Vagina (tissue), 2 donors: ENCODE measurements at places on chromosomes 16 and 17.

- DNase-seq = no peak
Measured at GRCh38 chr16:28895609-28896008, 17.3 kb downstream of the ATP2A1 start.

DNA sequence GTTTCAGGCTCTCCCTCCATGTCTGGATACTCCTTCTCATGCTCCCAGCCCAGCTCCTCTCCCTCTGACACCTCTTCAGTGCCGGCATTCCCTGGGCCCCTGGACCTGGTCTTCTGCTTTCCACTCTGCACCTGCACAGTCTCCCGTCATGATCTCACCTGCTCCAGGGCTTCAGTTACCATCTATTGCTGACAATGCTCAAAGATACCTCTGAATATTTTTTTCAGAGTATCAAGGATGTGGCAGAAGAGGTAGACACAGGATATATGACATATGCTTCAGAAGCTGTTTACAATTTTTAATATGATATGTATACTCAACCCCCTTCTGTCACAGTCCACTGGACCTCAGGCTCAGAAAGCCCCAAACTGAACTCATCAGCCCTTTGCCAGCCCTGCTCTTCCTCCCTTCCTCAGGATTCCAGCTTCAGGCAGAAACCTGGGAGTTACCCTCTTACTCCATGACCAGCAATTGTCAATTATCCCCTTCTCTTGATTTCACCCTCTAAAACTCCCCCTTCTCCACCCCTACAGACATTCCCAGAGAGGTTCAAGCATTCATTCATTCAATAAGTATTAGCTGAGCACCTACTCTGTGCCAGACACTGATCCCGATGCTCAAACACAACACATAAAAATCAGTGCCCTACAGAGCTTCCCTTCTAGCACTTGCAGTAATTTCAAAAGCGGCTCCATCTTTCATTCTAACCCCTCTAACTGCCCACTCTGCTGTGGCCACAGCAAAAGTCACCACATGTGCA is 7.8 kb upstream of the MLLT6 start:
- no peak for DNase-seq

DNA sequence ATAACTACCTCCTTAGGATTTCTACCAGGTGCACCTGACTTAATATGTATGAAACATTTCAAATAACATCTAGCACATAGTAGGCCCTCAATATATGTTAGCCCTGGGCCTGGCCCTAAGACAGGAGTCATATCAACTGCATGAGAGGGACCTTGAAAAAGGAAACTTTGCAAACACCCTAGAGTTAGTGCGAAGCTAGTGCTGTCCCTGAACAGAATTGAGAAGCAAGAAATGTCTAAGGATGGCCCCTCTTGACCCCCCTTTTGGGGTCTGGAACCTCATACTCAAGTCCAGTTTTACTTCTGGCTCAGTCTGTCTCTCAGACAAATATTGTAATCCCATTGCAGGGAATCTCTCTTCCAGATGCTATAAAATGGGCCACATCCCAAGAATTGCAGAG is 80.5 kb downstream of the CBLN1 start:
- DNase-seq = no peak

- peak; percentile 72 for DNase-seq
Measured at GRCh38 chr16:68070249-68070730, 14.9 kb upstream of the NFATC3 start.

DNA sequence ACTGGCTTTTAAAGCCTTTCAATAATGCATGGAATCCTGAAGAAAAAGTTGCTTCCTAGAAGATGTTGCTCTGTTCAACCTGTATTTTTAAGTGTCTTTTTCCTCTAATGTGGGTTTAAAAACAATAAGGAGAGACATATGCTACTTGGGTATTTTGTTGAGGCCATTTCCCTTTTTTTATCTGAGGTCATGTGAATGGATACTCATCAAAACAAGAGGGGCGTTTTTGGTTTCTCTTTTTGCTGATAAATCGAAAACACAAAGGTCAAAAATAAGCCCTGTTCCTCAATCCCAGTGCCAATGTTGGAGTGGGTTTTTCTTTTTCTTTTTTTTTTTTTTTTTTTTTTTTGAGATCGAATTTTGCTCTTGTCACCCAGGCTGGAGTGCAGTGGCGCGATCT is 468.0 kb upstream of the RBFOX1 start:
- DNase-seq = no peak

- DNase-seq = no peak
Measured at GRCh38 chr16:75035410-75035968, 36.7 kb downstream of the ZNRF1 start.

GRCh38 chr16:52535076-52535475 is 11.9 kb downstream of the TOX3 start:
- no peak for DNase-seq

DNA sequence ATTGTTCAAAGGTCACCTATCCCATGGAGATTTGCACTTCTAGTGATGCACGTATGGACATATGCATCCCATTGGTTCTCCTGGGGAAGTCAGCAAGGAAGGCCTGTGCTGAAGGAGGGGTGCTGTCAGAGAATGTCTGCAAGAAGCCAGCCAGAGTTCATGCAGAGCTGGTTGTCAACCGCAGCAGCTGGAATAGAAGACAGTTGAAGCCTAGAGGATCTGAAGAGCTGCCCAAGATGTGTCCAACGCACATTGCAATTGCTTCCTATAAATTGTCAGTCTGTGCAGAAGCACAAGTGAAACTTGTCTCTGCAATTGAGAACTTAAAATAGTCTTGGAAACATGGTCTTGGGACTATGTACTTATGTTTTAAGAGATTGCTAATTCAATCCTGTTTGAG is 82.1 kb upstream of the CNTNAP4 start:
- DNase-seq = no peak

DNA sequence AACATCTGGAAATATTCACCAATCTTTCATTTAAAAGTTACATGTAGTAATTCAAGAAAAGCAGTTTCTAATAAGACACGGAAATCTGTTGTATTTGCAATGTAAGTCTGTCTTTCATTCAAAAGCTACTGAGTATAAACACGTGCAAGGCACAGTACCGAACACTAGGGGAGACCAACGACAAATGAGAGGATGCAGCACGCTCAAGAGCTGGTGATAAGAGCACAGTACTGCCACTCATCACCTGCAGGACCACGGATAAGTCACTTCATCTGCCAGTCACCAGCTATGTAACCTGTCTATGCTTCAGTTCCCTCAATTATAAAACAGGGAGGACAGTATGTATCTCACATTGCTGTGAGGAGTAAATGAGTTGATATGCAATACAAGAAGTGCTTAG is 67.1 kb downstream of the CLEC18A start:
- no peak for DNase-seq

GRCh38 chr17:65978871-65979270 is 213.1 kb downstream of the CEP112 start:
- DNase-seq = no peak

GRCh38 chr16:76278980-76279379 is 1.8 kb downstream of the CNTNAP4 start:
- DNase-seq = no peak

- no peak for DNase-seq
Measured at GRCh38 chr16:51666821-51667220, 515.8 kb upstream of the SALL1 start.

GRCh38 chr16:68072038-68072695 is 13.0 kb upstream of the NFATC3 start:
- no peak for DNase-seq

- DNase-seq = no peak
Measured at GRCh38 chr16:56800355-56800754, 64.7 kb upstream of the SLC12A3 start.

DNA sequence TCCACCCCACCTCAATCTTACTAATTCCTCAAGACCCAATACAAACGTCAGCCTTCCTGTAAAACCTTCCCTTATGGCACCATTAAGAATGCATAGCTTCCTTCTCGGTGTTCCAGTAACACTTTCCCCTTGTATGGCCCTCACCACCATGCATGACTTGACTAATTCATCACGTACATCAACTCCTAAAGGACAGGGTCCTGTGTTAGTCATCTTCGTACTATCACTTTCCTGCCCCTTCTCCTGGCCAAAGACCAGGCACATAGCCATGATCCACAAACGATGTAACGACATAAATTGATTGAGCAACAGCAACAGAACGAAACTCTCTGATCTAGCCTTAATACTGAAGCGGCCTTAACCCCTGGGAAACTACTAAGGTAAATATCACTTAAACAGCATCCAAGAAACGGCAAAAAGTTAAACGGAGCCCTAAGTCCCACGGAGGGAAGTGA is 612 bp downstream of the PSMD12 start:
- DNase-seq = no peak

DNA sequence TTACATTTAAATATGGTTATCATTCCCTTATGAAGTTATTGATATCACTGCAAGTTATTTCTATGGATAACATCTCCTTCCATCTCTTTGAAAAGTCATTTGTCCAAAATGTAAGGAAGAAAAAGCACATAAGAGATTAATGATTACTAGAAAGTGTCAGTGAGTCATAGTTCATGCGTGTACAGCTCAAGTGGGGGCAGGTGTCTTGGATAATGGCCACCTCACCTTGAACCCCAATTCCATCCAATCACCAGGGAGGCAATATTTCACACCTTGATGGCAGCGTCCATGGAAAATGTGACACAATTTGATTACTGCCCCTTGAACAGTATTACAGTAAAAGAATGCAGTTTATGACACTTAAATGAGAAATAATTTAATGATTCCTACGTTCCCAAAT is 358.3 kb upstream of the SOX9 start:
- no peak for DNase-seq

- DNase-seq = no peak
Measured at GRCh38 chr17:38333635-38334295, 10.0 kb downstream of the GPR179 start.

- DNase-seq = no peak
Measured at GRCh38 chr16:66752379-66752778, 970 bp upstream of the DYNC1LI2 start.

GRCh38 chr17:2186937-2187336 is 116.6 kb downstream of the SMG6 start:
- DNase-seq = no peak
